Hepatocyte (in vitro differentiated cells): ENCODE measurements at places on chromosomes 3 and 15. TPM values are rescaled to one million over a fixed set of nuclear protein-coding genes. Genes with fewer than 3 reads are reported as not detected.

DNA sequence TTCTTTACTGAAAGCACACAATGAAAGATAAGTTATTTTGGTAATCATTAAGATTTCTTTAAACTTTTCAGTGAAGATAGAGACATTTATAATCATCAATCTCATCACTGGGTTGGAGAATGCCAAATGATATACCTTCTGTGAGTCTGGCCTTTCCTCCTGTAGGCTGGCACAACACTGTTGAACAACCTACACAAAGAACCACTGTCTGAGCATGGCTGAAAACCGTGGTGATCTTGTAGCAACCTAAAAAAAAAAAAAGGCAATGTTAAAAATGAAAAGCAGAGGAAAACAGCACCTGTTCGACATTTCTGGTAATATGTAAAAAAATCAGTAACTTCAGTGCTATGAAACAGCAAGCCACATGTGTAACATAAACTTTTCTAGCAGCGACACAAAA, 1.8 kb downstream of the RPS27L start:
- H3K27me3 ChIP-seq: no peaks in the 10 kb centered on the region
- H3K27ac ChIP-seq: peak overlapping the region; percentile 96
- H3K4me3 ChIP-seq: peak overlapping the region; percentile 90
- DNase-seq: no peak

GRCh38 chr3:188246905-188247304, 92.9 kb downstream of the LPP start:
- no peak overlapping the region for H3K27ac ChIP-seq
- no peaks in the 10 kb centered on the region for H3K4me1 ChIP-seq
- no peaks in the 10 kb centered on the region for H3K27me3 ChIP-seq
- no peak for DNase-seq
- H3K36me3 ChIP-seq: no peaks in the 10 kb centered on the region

DNA sequence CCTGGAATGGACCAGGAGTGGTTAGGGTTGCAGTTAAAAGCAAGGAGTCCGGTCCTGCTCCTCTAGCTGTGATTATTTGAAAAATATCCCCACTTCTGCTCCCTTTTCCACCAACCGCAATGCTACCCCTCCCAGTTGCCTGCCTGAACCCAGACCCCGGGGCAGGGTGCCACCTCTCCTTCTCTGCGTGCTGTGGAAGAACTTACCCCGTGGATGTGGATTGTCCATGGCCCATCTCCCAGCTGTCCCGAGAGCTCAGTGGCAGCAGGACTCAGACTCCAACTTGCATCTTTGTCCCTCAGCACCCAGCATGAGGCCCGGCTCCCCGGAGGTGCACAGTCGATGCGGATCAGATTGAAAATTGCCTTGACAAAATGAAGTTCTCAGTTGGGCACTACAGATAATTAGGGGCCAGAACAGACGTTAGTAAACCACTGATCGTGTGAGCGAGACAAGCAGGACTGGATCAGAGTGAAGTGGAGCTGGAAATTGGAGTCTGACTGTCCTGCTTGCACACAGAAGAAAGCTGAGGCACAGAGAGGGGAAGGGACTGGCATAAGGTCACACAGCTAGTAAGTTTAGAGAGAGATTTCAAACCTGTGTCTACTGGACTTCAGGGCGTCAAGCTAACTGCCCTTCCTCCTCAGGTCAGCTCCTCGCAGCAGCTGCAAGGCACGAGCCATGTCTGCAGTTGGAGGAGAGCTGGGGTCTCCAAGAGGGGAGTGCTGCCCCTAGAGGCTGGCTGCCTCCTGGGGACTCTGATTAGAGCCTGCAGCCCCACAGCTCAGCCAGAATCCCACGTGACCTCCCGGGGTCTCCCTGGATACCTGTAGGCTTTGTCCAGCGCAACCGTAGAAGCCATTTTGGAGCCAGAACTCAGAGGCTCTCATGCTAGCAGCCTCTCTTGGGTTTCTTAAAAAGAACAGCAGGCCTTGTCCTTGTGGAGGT, 14.7 kb downstream of the SLC6A1 start:
- H3K36me3 ChIP-seq: no peaks in the 10 kb centered on the region
- peaks cover 11% of the 10 kb centered on the region for H3K27me3 ChIP-seq
- H3K4me3 ChIP-seq: no peak overlapping the region
- no peak overlapping the region for H3K27ac ChIP-seq
- DNase-seq: no peak
- H3K4me1 ChIP-seq: no peaks in the 10 kb centered on the region

Gene NPAP1
- total RNA-seq: 0.87 and 1.2 TPM in 2 replicates

DNA sequence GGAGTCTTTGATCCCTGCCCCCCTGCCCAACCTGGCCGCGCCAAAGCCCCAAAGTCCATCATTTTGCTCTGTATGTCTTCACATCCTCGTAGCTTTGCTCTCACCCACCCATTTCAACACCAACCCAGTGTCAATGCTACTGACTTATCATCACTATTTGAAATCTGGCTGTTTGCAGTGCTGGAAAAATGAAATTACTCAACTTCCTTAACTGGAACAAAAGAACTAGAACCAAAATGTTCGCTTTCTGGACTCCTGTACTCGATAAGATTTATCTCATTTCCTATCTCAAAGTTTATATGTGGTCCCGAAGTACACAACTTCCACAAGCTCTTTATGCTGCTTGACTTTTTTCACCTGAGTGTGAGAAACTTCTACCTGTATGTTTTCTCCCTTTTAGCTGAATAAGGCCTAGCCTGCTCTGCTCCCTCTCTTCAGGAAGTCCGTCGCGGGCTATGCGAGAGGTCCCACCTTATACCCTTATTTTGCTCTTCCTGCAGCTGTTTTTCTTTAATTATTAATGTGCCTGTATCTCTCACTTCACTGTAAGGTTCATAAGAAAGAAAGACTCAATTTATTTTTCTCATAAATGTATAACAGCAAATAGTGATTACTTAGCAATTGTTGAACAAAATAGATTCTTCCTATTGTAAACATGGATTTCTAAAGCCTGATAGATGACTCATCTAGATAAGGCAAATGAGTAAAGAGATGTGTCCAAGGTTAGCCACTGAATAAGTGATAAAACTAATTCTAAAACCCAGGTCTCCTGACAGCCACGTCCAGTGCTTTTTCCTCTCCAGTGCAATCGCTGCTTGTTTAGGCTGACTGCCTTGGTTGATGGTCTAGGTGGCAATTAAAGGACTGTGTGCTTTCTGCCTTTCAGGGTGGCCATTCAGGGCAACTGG, 464.1 kb upstream of the TPRG1 start:
- no peaks in the 10 kb centered on the region for H3K36me3 ChIP-seq
- no peak overlapping the region for H3K4me3 ChIP-seq
- DNase-seq: no peak
- H3K4me1 ChIP-seq: peaks cover 16% of the 10 kb centered on the region

DNA sequence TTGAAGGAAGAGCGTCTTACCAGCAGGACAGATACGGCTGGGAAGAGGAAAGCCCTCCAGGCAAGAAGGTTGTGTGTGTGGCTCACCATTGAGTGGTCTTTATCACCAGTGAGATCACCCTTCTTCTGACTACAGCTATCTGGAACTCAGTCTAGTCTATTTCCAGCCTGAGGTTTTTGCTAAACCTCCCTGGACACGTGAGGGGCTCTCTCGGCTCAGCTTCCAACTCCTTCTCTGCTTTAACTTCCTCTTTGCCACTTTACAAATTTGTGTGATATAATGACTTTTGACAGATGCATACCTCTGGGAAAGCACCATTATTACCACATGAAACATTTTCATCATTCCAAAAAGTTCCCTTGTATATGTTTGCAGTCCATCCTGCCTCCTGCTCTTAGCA, 15.3 kb upstream of the ROPN1 start:
- no peaks in the 10 kb centered on the region for H3K36me3 ChIP-seq
- H3K4me1 ChIP-seq: no peaks in the 10 kb centered on the region
- H3K27me3 ChIP-seq: peaks cover 22% of the 10 kb centered on the region
- no peak overlapping the region for H3K27ac ChIP-seq

- peaks cover 3% of the 10 kb centered on the region for H3K4me1 ChIP-seq
- H3K36me3 ChIP-seq: no peaks in the 10 kb centered on the region
- no peak overlapping the region for H3K4me3 ChIP-seq
- H3K27me3 ChIP-seq: no peaks in the 10 kb centered on the region
- DNase-seq: no peak
Observed at GRCh38 chr3:24272408-24272807, 222.2 kb downstream of the THRB start.

GRCh38 chr15:77455696-77456321, 35.1 kb downstream of the HMG20A start:
- no peak overlapping the region for H3K4me3 ChIP-seq
- H3K27me3 ChIP-seq: no peaks in the 10 kb centered on the region
- no peaks in the 10 kb centered on the region for H3K36me3 ChIP-seq
- H3K27ac ChIP-seq: peak overlapping the region; percentile 63
- peak; percentile 7 for DNase-seq

DNA sequence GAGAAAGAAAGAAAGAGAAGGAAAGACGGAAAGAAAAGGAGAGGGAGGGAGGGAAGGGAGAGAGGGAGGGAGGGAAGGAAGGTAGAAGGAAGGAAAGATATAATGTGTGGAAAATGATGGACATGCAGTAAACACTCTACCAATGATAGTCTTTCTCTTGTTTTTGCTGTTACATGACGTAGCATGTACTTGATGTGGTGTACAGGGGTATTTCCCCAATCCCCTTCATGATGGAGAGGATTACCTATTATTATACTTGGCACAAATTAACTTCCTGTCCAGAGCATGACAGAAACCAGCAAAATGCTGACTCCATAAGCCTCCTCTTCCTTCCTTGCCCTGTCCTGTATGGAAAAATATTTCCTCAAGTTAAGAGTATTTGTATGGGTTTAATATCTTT, 124.4 kb downstream of the B3GALNT1 start:
- H3K36me3 ChIP-seq: no peaks in the 10 kb centered on the region
- no peak for DNase-seq
- H3K27me3 ChIP-seq: no peaks in the 10 kb centered on the region

GRCh38 chr3:48695393-48695753, 9.7 kb upstream of the NCKIPSD start:
- peaks cover 30% of the 10 kb centered on the region for H3K4me1 ChIP-seq
- no peak overlapping the region for H3K4me3 ChIP-seq
- no peaks in the 10 kb centered on the region for H3K27me3 ChIP-seq

Gene DNAH1
- total RNA-seq: 2.5 and 4.0 TPM in 2 replicates

Gene SNTN
- not detected in 2 replicates for total RNA-seq

Gene SELENOK
- 59.7 and 62.2 TPM in 2 replicates for total RNA-seq

GRCh38 chr3:104549099-104549714, 817.5 kb upstream of the ALCAM start:
- H3K36me3 ChIP-seq: no peaks in the 10 kb centered on the region
- no peak for DNase-seq
- no peaks in the 10 kb centered on the region for H3K4me1 ChIP-seq
- no peaks in the 10 kb centered on the region for H3K27me3 ChIP-seq

DNA sequence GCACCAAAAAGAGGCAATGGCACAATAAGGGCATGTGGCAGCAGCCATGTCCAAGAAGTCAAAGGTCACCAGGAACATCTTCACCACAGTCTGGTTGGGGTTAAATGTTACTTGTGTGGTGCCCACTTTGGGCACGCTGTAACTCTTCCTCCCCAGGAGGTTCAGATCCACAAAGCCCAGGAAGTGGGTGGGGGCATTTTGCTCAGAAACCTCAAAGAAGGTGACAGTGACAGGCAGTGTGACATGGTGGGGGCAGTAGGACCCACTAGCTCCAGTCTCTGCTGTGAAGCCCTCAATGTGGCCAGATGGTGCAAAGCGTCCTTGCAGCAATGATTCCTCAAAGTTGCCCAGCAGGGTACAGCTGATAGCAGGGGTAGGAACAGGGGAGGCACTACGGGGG, 5.8 kb downstream of the ZNF80 start:
- no peak for DNase-seq
- no peaks in the 10 kb centered on the region for H3K27me3 ChIP-seq
- H3K4me3 ChIP-seq: no peak overlapping the region

Gene CLRN1
- not detected in 2 replicates for total RNA-seq

DNA sequence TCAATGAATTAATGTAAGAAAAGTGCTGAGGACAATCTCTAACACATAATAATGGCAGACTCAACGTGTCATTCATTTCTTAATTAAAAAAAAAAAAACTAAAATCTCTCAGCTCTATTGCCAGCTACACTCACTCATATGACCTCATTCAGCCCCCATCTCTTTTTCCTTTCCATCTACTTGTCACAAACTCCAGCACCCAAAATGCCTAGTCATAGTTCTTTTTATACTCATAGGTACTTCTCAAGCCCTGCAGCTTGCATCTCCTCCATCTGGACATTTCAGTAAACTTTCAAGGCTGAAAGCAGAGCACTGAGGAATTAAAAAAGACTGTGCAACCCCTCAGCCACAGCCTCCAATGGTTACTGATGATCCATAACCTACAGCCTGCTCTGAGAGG, 109.8 kb downstream of the PLCH1 start:
- no peaks in the 10 kb centered on the region for H3K4me1 ChIP-seq
- no peak for DNase-seq
- no peaks in the 10 kb centered on the region for H3K27me3 ChIP-seq
- H3K36me3 ChIP-seq: no peaks in the 10 kb centered on the region
- H3K27ac ChIP-seq: no peak overlapping the region
